ENCODE measurements at places on chromosomes 4 and X. TPM values are rescaled to one million over a fixed set of nuclear protein-coding genes. Genes with fewer than 3 reads are reported as not detected.

NAT8L gene
- total RNA-seq, result 9.5 TPM

XPNPEP2 gene
- total RNA-seq, result not detected

TXK gene
- 0.40 TPM for total RNA-seq

CFAP99 gene
- total RNA-seq, result 0.18 TPM

ZFYVE28 gene
- 25.1 TPM for total RNA-seq

MGAT4D gene
- not detected for total RNA-seq

ALB gene
- 24.2 TPM for total RNA-seq

BANK1 gene
- not detected for total RNA-seq

MTNR1A gene
- not detected for total RNA-seq

FOXR2 gene
- total RNA-seq, result 0.11 TPM

RIBC1 gene
- total RNA-seq, result 0.20 TPM

CT83 gene
- total RNA-seq, result not detected

PRSS12 gene
- not detected for total RNA-seq

SATL1 gene
- total RNA-seq, result not detected

ENPEP gene
- not detected for total RNA-seq

PABPC1L2B gene
- total RNA-seq, result not detected

LETM1 gene
- total RNA-seq, result 109 TPM

RBMX2 gene
- total RNA-seq, result 27.2 TPM

FAM9B gene
- 1.9 TPM for total RNA-seq

TAB3 gene
- 18.8 TPM for total RNA-seq

DCAF4L1 gene
- total RNA-seq, result 0.25 TPM

PABPC1L2A gene
- total RNA-seq, result not detected

AVPR2 gene
- total RNA-seq, result not detected

PNMA6A gene
- total RNA-seq, result 6.9 TPM

Data from K562 (cell line).